ENCODE measurements at places on chromosomes 6 and 20. TPM values are rescaled to one million over a fixed set of nuclear protein-coding genes. Genes with fewer than 3 reads are reported as not detected.

DNA sequence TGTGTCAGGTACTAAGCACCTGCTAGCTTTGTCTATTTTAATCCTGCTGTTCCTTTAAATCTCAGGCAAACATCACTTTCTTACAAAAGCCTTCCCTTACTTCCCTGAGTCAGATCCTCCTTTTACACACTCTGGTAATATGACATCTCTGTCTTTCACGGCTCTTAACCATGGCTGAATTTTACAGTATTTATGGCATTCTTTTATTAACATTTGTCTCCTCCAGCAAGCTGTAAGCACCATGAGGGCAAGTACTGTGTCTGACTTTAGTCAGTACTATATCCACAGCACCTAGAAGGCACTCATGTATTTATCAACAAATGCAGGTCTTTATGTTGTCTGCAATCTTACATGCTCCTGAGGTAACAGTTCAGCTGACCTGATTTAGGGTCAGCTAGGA is 33.7 kb upstream of the HBS1L start:
- DNase-seq = no peak

GRCh38 chr6:166275714-166276166 is 32.5 kb downstream of the PRR18 start:
- peak; percentile 69 for DNase-seq

DNA sequence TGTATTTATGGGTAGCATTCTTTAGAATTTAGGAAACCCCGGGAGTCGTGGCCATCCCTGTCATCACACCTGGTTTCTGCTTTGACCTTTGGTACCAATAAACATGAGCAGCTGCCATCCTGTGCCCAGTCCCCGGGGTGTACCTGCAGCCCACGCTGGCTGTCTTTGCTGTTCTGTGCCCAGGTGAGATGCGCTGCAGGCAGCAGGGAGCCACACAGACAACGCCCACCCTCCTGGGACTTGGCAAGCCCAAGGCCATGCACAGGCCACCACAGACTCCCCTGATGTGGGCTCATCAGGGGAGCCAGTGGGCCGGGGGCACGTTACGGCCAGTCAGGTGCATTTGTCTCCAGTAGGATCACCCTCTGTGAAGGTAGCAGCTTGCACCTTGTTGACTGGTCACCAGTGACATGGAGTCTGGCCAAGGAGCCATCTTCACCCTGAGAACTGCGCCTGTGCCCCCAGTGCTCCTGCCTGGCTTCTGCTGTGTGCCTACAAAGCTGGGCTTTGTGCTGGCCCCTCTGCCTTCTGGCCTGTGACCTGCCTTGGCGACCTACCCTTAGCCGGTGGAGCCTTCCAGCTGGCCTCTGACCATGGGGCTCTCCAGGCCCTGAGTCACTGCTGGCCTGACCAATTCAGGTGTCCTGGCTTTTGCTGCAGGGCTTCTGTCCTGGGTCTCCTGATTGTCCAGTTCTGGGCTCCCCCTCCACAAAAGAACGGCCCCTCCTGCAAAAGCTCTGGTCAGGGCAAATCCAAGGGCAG is 14.2 kb upstream of the UNC93A start:
- DNase-seq = no peak

DNA sequence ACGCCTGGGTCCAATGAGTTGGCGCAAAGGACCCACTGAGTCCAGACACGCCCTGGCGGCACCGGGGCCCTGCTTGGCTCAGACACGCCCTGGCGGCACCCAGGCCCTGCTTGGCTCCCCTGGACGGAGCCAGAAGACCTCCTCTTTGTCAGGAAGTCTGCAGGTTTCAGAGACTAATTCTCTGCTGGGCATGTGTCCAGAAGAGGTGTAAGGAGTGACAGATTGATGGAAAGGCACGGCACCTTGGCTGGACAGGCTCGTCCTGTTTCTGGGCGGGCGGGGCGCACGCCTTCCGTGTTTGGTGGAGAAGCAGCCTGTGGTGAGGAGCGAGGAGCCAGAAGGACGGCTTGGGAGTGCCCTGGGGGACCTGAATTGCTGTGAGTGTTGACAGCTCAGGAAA is 23.1 kb upstream of the DACT2 start:
- no peak for DNase-seq

Gene SLC17A2
- not detected for total RNA-seq

Gene POU3F2
- not detected for total RNA-seq

Gene GGTLC1
- not detected for total RNA-seq

Gene SLC52A3
- total RNA-seq = 2.3 TPM

Gene STK35
- total RNA-seq = 13.9 TPM
